Kidney tubule cell (primary cell): ENCODE measurements at places on chromosomes 6 and 20.

GRCh38 chr6:113172531-113172966, 684.6 kb upstream of the MARCKS start:
- DNase-seq: no peak

DNA sequence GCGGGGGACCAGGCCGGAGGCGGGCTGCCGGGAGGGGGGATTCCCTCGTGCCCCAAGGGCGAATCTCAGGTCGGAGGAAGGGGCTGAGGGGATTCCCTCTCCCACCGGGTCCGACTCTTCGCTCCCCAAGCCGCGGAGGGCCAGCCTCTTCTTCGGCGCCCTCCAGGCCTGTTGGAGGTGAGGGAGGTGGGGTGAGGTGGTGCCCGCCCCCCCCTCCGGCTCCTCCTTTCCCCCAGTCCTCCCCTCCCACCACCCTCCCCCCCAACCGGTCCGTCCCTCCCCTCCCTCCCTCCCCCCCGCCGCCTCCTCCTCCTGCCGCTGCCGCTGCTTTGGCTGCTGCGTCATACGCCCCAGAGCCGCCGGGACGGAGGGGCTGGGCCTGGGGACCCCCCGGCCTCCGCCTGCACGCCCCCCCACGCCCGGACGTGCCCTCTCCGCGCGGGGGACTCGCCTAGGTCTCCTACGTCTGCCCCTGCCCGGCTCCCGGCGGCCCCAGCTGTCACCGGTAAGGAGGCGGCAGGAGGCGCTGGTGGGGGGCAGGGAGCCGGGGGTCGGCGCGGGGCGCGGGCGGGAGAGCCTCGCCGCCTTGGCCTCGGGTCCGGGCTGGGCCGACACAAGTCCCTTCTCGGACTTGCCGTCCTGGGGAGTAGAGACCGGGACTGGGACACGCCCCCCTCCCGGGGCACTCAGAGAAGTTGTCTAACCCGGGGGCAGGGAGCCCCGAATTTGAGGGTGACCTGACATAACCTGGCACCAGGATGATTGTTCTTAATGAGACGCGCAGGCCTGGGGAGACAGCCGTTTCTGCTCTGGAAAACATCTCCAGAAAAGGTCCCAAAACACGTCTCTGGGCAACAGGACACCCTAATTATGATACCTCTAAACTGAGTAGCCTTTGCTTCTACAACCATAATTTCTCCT, at the start of gene PHF1:
Gene PHF1 (plus strand): TSS at position 304 of the 921 bp plus-strand sequence. CDS start 1,250 bp downstream, outside the sequence.
- DNase-seq: peak; percentile 81

DNA sequence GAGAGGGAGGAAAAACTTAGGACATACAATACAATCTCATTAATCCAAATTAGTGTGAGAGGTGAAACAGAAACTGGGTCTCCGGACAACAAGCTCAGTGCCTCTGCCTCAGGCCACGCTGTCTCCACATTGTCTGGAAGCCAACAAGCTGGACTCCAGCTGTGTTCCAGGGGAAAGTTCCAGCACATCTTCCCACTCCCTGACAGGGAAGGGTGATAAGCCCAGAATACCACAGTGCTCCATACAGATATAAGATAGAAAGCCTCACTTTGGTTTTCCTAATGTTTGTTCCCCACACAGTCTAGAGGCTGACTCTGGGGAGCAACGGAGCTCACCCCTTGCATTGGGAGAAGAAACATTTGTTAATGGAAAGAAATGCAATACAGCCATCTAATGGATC, 117.1 kb upstream of the SPTLC3 start:
- no peak for DNase-seq

DNA sequence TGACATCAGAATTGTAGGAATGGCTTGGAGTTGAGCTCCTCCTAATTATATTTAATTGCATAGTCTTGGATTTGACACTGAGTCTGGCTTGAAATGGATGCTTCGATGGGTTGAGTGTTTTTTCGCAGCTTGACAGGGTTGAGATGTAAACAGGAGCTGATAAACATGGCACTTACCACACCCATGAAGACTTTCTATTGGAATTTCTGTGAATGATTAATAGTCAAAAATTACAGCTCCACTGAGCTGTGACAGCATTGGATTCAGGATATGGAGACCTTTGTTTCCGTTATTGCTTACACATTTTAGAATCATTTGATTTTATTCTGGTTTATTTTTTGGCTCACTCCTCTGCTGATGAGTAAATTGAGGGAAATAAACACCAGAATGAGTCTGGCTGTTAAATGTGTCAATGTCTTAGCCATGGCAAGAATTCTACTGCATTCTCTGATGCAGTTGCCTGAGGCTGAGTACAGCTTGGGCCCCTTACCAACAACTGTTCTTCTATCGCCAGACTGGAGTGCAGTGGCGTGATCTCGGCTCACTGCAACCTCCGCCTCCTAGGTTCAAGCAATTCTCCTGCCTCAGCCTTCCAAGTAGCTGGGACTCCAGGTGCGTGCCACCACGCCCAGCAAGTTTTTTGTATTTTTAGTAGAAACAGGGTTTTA, 128.1 kb upstream of the DOK5 start:
- DNase-seq: peak; percentile 94

GRCh38 chr6:14810021-14810420, 435.8 kb upstream of the JARID2 start:
- no peak for DNase-seq

DNA sequence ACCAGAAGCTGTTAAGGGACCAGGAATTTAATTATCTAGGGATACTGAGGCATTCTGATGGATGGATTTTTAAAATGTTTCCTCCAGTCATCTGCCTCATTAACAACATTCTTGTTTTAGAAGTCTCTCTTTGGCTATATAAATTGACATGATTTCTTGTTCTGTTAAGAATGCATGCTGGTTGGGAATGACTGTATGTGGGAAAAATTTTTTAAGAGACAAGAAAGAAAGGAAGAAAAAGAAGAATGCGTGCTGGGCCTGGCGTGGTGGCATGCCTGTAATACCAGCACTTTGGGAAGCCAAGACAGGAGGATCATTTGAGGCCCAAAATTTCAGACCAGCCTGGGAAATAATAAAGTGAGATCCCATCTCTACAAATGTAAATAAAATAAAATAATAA, 203.6 kb downstream of the GJA1 start:
- no peak for DNase-seq

- no peak for DNase-seq
These were observed 15.6 kb upstream of the TRIM39 start for GRCh38 chr6:30311101-30311500.

- no peak for DNase-seq
These were observed 165.0 kb upstream of the JARID2 start for GRCh38 chr6:15080895-15081294.

GRCh38 chr6:119536666-119537065, 187.1 kb upstream of the MAN1A1 start:
- no peak for DNase-seq

DNA sequence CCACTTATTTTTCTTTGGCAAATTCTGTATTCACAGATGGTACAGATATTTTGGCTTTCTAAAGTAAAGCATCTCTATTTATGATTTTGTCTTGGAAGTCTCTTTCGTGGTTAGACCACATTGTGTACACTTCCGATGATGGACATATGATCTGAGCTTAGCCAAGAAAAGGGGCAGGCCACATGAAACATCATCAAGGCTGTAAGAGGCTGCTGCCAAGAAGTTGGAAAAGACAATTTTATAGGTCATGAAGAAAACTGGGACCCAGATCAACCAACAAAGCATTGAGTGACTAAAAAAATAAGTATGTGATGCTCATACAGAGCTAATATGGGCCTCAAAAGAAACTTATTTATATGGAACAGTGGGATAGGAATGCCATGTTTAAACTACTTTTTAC, 266.4 kb downstream of the HAO1 start:
- DNase-seq: no peak
